Sciatic nerve (tissue), 2 donors: ENCODE measurements at places on chromosomes 11 and 22.

DNA sequence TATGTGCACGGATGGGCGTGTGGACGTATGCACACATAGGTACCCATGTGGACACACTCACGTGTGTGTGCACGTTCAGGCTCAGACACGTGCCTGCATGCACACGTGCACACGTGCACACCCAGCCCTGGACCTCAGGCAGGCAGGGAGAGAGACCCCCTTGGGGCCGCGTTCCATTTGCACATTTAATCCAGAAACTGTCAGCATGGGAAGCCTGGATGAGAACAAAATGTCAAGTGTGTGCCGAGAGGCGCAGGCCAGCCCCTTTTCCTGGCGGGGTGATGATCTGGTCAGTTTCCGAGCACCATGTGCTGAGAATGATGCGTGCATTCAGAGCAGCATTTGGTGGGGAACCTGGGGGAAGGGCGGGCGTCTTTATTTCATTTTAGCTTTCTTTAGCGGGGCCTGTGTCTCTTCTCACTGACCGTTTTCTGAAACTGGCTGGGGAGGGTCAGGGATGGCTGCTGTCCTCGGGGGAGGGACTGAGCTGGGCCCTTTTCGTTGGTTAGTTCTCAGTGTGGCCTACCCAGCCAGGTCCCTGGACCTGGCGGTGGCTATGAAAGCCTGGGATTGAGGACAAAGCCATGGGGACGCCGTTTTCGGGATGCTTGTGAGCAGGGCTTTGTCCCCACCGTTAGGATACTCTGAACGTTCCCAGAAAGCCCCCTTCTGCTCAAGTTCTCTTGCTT lies 96.3 kb downstream of the KCNQ1 start:
- DNase-seq: peak; percentile 37

DNA sequence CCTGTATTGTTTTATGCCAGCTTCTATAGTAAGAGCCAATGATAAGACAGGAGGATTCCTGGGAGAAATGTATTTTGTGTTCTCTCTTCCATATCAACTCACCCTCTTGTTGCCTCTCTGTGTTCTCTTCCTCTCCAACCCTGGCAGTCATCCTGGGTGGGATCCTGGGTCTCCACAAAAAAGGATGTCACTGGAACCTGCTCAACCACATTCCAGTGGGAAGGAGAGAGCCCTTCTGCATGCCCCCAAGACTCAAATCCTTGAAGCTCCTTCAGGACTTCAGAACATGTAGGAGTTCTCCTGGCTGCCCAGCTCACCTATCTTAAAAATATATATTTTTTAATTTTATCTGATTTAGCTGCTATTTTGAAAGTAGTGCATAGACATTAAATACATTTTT lies 26.1 kb downstream of the APOL6 start:
- DNase-seq: no peak

- no peak for DNase-seq
These were observed 6.8 kb downstream of the BID start for GRCh38 chr22:17767233-17768065.

- DNase-seq: no peak
These were observed 362.4 kb downstream of the MIAT start for GRCh38 chr22:27019827-27020226.

GRCh38 chr11:6646918-6647679 lies 8.5 kb downstream of the DCHS1 start:
- DNase-seq: no peak

DNA sequence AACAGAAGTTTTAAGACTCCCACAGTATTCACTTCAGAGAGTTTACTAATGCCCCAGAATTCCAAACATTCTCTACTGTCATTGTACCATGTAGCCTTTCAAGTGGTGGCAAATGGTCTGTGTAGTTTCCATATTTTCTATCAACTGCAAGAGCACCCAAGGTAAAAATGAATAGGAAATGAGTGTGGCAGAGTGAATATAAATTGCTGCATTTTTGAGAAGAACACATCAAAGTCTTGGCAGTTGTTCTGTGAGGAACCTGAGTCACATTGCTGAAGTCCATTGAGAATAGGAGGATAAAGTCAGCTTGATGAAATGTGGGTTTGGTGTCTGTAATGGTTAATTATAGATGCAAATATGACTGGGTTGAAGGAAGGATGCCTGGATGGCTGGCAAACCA lies 193.6 kb downstream of the AASDHPPT start:
- DNase-seq: no peak

GRCh38 chr11:114082767-114083181 lies 23.3 kb downstream of the ZBTB16 start:
- DNase-seq: no peak

GRCh38 chr11:60864856-60865513 lies 2.4 kb upstream of the ZP1 start:
- peak; percentile 18 for DNase-seq

- DNase-seq: no peak
These were observed 164.4 kb upstream of the DDI1 start for GRCh38 chr11:103871923-103872551.

- DNase-seq: no peak
These were observed 1046.7 kb downstream of the DLG2 start for GRCh38 chr11:84580428-84580827.

DNA sequence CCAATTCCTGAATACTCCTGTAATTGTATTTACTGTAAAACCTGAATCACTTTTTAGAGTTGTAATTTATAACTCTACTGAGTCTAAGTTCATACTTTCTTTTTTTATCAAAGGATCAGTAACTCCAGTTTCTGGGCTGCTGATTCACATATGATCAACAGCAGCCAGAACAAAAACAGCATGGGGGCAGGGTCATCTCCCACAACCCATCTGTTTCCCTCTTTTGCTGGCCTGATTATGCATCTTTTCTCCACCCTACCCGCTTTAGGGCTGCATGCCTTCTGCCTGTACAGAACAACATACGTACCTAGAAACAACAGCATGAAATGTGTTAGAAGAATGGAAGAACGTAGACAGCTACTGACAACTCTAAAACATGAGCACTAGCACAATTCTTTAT lies 76.0 kb downstream of the MRTFA start:
- DNase-seq: no peak

GRCh38 chr11:121996574-121996973 lies 119.4 kb downstream of the BLID start:
- no peak for DNase-seq

DNA sequence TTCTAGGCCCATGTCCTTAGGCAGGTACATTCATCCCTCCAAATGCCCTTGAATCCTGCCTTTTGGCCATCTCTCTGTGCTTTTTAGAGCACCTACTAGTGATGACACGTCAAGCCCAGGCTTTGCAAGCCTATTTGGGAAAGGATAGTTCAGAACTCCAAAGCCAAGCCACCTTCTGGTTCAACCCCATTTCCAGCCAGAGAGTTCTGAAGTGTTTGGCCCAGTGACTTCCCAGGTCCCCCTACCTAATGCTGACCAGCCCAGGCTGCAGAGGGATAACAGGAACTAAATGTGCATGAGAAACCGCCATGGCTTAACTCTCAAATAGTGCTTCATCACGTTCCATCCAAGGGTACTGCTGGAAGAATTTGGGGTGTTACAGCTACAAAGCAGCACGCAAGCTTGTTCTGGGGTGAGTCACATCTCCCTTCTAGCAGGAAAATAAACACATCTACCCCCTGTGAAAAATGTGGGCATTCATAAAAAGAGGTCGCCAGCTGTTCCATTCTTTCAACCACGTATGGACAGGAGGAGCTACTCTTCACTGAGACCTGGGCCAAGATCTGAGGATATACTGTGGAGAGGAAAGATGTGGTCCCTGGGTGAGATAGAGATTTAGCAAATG lies 2.0 kb upstream of the FXYD6 start:
- DNase-seq: no peak

- DNase-seq: no peak
These were observed 10.4 kb upstream of the TIMP3 start for GRCh38 chr22:32791056-32791455.

DNA sequence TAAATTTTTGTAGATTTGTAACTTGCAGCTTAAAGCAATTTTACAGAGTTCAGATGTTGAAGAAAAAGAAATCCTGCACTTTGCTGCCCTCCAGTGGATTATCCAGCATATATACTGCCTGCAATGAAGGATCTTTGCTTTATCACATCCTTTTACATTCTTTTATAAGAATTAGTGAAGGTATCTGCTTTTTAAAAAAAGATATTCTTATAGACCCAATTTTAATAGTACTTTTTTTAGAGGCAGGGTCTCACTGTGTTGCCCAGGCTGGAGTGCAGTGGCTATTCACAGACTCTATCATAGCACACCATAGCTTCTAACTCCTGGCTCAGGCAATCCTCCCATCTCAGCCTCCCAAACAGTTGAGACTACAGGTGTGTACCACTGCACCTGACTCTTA lies 60.7 kb downstream of the TTC17 start:
- DNase-seq: no peak

GRCh38 chr22:26903030-26903856 lies 245.9 kb downstream of the MIAT start:
- DNase-seq: no peak

GRCh38 chr11:74926304-74927030 lies 22.4 kb downstream of the XRRA1 start:
- no peak for DNase-seq

GRCh38 chr22:33167998-33168790 lies 110.0 kb upstream of the SYN3 start:
- DNase-seq: no peak

- peak; percentile 59 for DNase-seq
These were observed 240.3 kb downstream of the BRD1 start for GRCh38 chr22:49587421-49587820.

GRCh38 chr11:31610544-31610943 lies 101.0 kb downstream of the ELP4 start:
- no peak for DNase-seq

DNA sequence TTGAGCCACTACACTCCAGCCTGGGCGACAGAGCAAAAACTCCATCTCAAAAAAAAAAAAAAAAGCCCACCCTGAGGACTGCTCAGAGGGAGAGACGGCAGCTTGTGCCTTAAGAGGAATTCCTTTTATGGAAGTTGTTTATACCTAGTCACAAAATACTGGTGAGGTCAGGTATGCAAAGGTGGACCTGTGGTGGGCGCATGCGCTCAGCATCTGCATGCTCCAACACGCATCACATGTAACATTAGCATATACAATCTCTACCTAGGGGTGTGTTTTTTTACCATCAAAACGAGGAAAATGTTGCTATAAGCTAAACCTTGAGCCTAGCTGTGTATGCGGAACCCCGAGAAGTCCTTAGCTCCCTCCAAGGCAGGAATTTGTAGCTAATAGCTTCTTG lies 6.8 kb upstream of the SART1 start:
- DNase-seq: no peak

DNA sequence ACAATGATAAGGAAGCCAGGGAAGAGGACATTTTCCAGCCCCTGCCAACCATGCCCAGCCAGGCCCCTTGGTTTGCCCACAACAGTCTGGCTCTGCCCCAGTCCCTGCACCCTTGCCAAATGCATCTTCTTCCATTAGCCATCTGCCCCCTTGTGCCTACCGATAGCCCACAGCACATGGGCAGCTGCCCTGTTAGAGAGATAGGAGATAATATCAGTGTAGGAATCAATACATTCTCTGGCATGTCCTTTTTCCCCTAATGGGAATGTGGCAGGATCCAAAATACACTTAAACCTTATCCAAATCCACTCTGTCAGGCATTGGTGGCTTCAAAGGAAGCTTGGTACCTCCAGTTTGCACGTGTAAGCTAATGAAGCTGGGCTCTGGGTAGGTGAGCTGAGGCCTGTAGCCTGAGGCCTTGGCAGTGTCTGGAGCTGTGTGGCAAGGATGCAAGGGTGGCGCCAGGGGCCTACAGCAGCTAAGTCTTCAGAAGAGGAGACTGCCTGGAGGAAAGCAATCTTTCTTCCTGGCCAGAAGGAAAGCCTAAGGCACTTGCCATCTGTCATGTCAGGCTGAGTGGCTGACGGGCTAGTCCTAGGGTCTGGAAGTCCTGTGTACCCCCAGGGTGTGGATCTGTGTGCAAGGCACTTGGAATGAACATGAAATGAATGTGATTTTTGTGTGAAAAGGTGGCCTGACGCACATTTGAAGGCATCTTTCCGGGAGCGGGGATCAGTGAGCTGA lies 164.2 kb upstream of the TBCEL start:
- DNase-seq: no peak

DNA sequence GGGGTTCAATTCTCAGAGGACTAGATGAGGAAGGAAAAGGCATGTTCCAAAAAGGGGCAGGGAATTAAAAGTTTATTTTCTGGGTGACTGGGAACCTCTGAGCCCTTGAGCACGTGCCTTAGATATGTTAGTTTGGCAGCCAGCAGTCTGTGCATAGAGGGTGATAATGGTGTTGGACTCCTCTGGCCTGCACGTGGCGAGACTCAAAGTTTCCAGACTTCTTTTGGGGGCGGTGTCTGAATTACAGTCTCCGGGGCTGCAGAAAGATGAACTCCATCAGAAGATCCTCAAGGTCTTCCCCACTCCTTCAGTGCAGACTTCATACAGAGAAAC lies 861 bp upstream of the ZNRF3 start:
- no peak for DNase-seq
